ENCODE measurements at places on chromosomes 11 and 22. TPM values are rescaled to one million over a fixed set of nuclear protein-coding genes. Genes with fewer than 3 reads are reported as not detected.

- DNase-seq: no peak
Observed at GRCh38 chr11:17760102-17761029, 25.8 kb downstream of the KCNC1 start.

DNA sequence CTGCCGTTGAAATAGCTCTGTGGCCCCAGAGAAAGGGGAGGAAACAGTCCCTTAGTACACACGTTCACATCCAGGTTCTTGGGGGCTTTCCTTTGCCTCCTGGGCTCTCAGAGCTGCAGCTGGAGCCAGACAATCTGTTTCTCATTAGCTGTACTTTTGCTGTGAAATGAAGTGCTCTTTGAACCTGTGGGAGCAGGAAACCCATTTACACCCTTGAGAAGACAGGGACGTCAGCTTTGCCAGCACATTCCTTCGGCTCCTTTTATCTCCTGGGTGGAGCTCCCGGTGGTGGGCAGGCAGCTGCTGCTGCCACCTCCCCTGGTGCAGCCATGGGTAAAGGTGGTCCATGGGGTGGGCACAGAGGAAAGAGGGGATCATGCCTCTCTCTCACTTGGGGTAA, 80.6 kb upstream of the TIMP3 start:
- DNase-seq: no peak

DNA sequence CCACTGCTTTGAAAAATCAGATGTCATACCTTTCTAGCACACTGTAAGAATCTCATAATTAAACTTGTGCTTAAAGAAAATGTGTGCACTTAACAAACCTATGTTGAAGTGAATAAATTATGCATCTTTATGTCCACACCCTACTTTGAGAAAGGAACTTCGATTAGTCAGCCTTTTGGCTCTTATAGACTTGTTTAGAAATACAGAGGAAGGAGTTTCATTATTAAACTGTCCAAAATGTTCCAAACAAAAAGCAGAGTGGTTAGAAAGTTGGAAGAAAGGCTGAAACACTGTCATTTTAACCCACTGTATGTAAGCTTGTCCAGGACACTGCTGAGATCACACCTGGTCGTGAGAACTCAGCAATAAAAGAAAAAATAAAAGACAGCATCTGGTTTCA, 863.2 kb upstream of the CHORDC1 start:
- DNase-seq: no peak

DNA sequence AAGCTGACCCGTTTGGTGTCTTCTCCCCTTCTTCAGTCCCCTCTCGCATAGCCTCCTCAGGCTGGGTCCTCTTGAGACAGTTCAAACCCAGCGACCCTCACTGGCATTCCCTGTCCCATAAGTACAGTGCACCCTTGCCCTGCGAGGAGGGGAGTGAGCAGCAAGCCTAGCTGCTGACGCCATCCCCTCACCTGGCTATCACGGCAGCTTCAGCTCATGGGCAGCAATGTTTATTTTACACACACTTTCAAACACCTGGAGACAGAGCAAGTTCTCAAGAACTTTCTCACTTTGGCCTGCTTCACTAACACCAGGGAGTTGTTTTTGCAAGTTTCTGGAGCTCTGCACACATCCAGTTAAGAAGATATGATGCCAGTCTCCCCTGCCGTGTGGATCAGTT, 189.6 kb upstream of the E2F8 start:
- no peak for DNase-seq

GRCh38 chr11:3901249-3902025, 46.0 kb downstream of the STIM1 start:
- DNase-seq: no peak

DNA sequence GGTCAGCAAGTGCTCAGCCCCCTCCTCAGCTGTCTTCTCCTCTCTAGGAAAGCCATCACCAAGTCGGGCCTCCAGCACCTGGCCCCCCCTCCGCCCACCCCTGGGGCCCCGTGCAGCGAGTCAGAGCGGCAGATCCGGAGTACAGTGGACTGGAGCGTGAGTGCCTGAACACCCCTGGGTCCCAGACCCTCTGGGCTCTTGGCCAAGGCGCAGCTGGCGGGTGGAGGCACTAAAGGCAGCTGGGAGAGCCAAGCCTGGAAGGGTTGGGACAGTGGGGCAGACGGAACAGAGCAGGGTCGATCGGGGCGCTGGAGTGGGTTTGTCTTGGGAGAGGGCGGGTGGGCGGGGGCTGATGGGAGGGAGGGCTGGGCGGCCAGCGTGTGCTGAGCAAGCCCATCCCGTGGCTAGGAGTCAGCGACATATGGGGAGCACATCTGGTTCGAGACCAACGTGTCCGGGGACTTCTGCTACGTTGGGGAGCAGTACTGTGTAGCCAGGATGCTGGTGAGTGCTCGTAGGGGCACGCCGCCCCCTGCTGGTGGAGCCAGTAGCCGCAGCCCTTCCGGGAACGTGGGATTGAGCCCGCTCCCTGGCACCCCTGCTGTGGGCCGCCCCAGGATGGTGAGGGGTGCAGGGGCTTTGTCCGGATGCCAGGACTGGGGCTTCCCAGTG, 14.1 kb upstream of the MDK start:
- DNase-seq: no peak

- DNase-seq: no peak
Observed at GRCh38 chr11:78557236-78557635, 17.4 kb downstream of the NARS2 start.

- DNase-seq: no peak
Observed at GRCh38 chr22:44931077-44931540, 78.7 kb downstream of the PHF21B start.

DNA sequence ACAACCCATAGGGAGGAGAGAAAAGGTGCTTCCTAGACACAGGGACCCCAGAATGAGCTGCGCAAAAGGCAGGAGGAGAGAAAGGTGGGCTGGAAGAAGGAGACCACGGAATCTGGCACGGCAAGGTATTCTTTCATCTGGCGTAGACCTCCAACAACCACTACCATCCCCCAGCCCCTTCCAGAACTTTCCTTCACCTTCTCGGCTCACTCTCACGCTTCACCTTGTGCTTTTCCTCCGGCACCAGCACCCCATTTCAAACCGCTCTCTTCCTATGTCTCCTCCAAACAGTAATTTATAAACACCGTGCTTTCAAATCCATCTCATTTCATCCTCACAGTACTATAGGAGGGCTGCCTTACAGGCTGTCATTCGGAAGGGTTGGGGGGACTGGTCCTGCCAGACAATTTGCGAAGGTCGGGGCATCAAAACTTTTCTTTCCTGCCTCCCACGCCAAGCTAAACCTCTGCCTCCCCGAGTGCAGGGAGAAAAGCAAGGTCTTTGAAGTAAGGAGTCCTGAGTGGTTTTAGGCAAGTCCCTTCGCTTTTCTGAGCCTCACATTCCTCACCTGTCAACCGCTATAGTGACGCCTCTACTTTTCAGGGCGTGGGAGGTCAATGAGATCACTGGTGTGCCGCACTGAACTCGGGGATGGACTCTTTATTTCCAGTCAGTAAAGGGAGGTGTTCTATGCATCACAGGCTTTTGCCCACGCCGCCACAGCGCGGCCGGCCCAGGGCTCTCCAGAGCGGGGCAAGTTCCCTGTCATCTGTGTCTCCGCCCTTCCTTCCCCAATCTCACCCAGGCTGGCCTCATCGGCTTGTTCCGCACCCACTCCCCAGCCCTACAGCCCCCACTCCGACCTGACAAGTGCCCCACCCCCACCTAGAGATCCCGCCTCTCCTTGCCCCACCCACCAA, 800 bp downstream of the KCTD21 start:
- DNase-seq: no peak

GRCh38 chr11:29268733-29269132, 748.1 kb downstream of the KCNA4 start:
- DNase-seq: no peak

DNA sequence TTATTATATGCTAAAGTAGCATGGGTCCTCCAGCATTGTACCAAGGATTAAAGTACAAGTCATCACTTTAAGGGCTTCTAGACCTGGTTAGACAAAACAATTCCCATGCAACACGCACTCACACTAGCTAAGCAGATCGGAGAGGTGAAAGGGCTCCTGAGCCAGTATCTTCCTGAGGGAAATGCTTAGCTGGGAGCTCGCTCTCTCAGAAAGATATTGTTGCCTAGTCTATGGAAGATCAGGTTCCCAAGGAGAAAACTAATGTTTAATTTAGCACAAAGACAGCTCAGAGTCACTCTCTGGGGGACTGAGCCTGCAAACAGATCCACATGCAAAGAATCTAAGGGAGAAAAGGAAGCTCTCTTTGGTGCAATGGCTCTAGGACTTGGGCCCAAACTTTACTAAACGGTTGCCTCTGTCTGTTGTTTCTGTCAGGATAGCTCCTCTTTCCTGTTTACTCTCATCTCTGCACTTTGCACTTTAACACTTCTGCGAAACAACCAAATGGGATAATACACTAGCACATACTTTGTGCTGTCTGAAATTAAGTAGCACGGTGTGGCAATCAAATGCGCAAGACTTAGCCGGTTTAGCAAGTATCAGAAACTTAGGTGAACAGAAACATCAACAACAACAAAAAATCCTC, 10.7 kb downstream of the MAML2 start:
- DNase-seq: no peak

- DNase-seq: no peak
Observed at GRCh38 chr22:47965896-47966295, 1203.4 kb downstream of the TBC1D22A start.

DNA sequence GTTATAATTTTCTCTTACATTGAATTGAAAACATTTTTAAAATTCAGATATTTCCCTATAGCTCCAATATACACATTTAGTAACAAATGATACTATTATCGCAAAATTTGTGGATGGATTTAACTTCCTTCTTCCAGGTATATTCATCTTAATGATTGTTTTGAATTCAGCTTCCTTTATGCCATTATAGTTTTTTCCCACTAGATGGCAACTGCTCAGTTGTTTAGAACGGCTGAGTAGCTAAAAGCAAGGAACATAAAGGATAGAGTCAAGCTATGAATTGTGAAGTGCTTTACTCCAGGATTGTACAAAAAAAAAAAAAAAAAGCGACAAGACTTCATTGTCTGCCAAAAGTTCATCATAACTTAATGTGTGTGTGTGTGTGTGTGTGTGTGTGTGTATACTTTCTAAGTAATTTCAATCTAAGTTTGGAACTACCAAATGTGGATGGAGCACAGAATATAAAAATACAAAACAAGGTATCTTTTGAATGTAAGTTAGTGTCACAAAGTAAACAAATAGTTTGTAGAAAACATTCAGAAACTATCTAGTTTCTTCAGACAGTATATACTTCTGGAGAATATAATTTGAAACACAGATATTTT, 846.4 kb downstream of the DLG2 start:
- no peak for DNase-seq

GRCh38 chr11:75165721-75166120, 14.8 kb downstream of the SLCO2B1 start:
- no peak for DNase-seq

- no peak for DNase-seq
Observed at GRCh38 chr22:39446239-39446721, 10.5 kb upstream of the MGAT3 start.

DNA sequence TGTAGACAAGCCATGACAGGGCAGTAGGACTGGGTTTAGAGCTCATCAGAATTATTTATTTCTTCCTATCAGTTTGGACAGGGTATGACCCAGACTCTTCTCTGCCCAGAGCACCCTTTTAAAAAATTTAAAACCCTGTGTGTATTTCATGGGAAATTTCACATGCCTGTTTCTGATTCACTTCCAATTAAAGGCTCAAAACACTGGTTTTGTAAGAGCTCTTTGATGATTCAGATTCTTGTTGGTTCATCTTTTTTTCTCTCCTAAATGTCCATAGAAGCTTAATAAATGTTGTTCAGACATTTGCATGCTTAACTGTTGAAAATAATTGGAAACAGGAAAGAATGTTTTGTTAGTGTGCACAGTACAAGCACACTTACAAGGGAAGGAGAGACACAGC, 13.8 kb downstream of the FLI1 start:
- DNase-seq: no peak

GRCh38 chr11:121323046-121323607, 30.6 kb downstream of the SC5D start:
- DNase-seq: no peak

GRCh38 chr22:27633296-27633871, 168.2 kb downstream of the MN1 start:
- DNase-seq: no peak

GRCh38 chr22:48894064-48894671, 933.5 kb downstream of the BRD1 start:
- no peak for DNase-seq

- DNase-seq: no peak
Observed at GRCh38 chr11:86119077-86119476, 50.2 kb upstream of the PICALM start.

GRCh38 chr11:47389577-47390421, 11.5 kb upstream of the SPI1 start:
- no peak for DNase-seq

DNA sequence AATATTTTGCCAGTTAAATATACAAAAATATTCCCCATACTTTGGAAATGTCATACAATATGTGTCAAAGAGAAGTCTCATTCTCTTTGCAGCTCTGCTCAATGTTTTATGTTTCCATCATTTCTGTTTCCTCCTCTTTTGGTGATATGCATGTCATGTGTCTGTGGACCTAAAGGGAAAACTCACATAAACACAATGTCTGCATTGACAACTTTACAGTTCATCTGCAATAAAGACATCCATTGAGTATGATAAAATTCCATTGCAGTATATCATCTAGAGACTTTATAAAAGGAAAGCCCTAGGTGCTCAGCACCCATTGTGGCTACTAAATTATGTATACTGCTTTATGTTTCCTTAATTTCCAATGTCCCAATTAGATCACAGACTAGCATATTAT, 461.3 kb upstream of the FAT3 start:
- no peak for DNase-seq

- DNase-seq: no peak
Observed at GRCh38 chr11:128086794-128087193, 500.6 kb downstream of the ETS1 start.

DNA sequence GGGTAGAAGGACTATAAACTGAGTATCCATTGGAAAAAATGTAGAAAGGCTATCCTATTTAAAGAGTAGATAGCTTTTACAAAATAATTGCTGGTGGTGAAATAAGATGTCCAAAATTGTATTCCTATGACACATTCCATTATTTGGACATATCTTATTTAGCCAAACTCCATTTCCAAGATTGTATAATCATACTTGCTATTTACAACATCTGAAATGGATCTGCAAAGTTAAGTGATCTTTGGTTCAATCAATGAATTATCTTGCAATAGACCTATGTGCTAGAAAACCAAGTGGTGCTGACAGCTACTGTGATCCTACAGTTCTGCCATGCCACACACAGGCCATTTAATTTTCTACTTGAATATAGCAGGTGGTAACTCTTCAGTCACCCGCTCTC, 11.0 kb upstream of the BLID start:
- DNase-seq: no peak

POLR2L gene
- 103 TPM for polyA plus RNA-seq

PLEKHB1 gene
- 16.8 TPM for polyA plus RNA-seq

GGTLC2 gene
- not detected for polyA plus RNA-seq

HDHD5 gene
- polyA plus RNA-seq: 31.6 TPM

FAM180B gene
- polyA plus RNA-seq: not detected

CHADL gene
- polyA plus RNA-seq: 3.1 TPM

KRTAP5-1 gene
- polyA plus RNA-seq: 0.18 TPM

ACTN3 gene
- polyA plus RNA-seq: 0.67 TPM

YPEL4 gene
- polyA plus RNA-seq: 1.7 TPM

OR51B5 gene
- polyA plus RNA-seq: 0.49 TPM

C11orf97 gene
- polyA plus RNA-seq: 0.39 TPM

MAJIN gene
- polyA plus RNA-seq: 0.57 TPM

LRRC74B gene
- polyA plus RNA-seq: 0.11 TPM

TSPAN4 gene
- polyA plus RNA-seq: 55.0 TPM

RIBC2 gene
- polyA plus RNA-seq: 6.2 TPM

APBB1 gene
- 56.5 TPM for polyA plus RNA-seq

PGR gene
- polyA plus RNA-seq: 0.07 TPM

LINC01488 gene
- polyA plus RNA-seq: not detected

Measured in right renal cortex interstitium (tissue), 3 donors.